CD4-positive, alpha-beta T cell treated with Interferon alpha-2 for 1 hour (primary cell): ENCODE measurements at places on chromosomes 7 and 10.

DNA sequence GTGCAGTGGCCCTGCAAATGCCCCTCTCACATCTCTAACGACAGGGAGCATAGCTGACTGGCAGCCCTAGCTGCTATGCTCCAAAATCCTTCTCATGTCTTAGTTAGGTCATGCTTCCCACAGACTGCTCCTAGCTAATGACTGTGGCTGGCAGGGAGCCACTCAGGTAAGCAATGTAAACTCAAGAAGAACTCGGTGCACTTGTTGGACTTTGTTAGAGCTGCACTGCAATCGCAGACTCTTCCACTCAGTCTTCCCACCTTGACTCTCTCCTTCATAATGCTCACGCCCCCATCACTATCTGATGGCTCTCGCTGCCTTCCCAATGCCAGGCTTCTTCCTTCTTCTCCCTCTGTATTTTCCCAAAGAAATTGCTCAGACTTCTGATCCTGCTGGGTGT, 24.0 kb downstream of the OR9A2 start:
- no peak for DNase-seq

- no peak for DNase-seq
Observed at GRCh38 chr10:53997953-53998352, 803.1 kb downstream of the PCDH15 start.

DNA sequence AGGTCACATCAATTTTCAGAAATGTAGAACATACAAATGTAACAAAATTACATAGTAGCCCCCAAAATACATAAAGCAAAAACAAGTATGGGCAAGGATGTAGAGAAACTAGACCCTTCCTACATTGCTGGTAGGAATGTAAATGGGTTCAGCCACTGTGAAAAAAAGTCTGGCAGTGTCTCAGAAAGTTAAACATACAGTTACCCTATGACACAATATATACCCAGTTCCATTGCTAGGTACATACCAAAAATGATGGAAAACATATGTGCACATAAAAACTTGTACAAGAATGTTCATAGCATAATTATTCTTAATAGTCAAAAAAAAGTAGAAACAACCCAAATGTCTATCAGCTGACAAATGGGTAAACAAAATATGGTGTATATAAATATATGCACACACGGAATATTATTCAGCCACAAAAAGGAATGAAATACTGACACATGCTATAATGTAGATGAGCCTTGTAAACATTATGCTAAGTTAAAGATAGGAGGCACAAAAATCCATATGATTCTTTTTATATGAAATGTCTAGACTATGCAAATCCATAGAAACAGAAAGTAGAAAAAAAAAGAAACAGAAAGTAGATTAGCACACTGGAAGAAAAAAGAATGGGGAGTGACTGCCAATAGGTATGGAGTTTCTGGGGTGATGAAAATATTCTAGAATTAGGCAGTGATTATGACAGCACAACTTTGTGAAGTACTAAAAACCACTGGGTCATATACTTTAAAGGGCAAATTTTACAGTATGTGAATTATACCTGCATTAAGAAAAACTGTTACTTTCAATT, 13.5 kb downstream of the HERPUD2 start:
- peak; percentile 23 for DNase-seq

DNA sequence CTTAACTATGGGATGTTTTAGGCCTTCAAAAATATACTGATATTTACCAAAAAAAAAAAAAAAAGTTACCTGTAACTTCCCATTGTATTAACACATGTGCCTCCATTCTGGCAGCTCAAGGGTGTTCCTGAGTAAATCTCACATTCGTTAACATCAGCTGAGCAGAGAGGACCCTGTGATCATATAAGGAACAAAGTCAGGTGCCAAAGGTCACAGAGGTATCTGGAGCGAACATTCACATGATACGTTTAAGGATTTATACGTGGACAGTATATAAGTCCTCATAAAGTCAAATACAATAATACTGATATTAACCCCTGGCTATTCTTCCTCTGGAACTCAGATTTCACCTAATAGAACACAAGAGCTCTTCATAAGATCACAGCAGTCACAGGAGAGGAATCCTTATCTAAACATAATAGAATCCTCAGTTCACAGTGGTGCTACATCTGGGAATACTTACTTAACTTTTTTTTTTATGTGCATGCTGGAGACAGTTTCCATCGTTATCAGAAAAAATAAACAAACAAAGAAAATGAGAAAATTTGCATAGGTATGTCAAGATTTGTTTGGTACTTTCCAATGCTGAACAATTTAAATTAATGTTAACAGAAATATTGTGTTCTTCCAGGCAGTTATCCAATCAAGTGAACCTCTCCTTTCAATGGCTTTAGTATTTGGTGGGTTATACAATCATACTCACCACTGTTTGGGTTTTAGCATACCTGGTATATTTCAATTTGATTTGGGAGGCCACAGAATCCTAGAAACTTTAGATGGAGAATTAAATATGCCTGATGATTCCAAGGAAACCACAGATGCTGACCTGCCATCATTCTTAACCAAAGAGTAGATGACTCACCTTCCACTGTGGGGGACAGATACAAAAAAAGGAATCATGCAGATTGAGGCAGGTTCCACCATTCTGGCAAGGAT, 6.6 kb downstream of the CUBN start:
- no peak for DNase-seq

- DNase-seq, result no peak
Observed at GRCh38 chr10:97827702-97828291, 21.8 kb upstream of the GOLGA7B start.

GRCh38 chr7:20913853-20914252, 127.2 kb upstream of the SP8 start:
- no peak for DNase-seq

DNA sequence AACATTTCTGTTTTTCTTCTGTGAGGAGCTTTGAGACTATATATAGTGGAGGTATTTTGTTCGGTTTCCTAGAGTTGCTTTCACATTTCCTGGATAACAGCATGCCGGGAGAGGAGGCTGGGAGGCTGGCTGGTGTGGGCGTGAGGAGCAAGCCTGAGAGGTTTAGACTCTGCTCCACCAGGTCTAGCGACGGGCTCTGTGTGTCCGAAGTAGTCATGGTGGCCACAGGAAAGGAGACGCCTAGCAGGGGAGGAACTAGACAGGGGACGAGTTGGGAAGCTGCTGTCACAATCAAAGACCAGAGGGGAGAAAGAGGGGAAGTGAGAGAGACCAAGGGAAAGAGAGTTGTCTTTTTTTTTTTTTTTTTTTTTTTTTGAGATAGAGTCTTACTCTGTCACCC, 19.6 kb downstream of the PTPRE start:
- peak; percentile 22 for DNase-seq

DNA sequence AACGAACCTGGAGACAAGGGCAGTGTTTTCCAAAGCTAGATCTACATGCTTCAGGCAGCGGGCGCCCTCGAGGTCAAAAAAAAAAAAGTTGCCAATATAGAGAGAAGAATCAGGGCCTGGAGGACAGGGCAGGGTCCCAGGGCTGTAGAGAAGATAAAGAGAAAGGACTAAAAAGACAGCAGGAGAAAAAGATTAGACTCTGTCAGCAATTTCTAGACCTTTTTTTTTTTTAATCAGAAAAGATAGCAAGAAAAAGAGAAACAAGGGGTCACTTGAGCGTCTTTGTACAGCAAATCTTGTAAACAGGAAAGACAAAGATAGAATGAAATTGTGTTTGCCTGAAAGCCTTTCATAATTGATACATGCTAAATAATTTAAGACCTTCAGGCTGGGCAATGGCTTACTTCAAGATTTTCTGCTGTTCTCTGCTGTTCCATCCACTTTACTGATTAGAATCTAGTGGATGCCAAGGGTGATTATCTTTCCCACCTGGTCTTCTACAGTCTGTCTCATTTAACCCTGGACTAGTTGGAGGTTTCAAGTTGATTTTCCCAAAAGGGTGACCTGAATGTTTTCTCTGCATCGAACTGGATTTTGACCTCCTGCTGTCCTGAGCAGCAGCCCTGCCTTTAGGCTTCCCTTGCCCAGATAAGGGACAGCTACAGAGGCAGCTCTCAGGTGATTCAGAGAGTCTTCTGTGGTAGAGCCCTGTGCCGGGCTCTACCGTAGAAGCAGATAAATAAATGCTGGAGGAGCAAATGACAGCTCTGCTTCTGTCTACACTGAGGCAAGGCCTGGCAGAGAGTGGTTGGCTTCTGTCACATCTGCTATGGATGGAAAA, 5.1 kb downstream of the LMOD2 start:
- no peak for DNase-seq

GRCh38 chr10:117239721-117240620, 943 bp upstream of the SLC18A2 start:
- DNase-seq, result no peak

- no peak for DNase-seq
Observed at GRCh38 chr7:42235741-42236161, 1.3 kb downstream of the GLI3 start.

DNA sequence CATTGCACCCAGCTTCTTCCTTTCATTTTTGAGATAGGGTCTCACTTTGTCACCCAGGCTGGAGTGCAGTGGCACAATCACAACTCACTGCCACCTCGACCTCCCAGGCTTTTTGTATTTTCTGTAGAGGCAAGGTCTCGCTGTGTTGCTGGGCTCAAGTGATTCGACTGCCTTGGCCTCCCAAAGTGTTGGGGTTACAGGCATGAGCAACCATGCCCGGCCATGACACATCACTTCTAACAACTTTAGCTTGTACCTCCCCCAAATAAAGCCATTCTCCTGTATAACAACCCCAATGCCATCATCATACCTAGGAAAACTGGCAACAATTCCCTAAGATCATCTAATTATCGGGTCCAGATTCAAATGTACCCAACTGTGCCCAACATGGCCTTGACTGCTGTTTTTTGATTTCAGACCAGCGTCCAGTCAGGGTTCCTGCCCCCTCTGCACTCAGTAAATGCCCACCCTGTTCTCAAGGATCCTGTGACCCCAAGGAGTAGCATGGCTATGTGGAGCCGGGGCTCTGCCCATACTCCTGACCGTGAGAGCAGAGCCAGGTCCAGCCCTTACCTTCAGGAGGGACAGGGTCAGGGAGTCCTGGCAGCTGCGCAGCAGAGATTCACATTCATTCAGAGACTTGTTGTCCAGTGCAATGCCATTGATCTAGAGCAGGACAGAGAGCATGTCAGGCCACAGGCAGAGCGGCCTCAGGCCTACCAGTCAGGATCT, 102.6 kb downstream of the DLG5 start:
- DNase-seq, result no peak

GRCh38 chr10:62453274-62453673, 79.1 kb downstream of the ZNF365 start:
- no peak for DNase-seq

- DNase-seq, result no peak
Observed at GRCh38 chr7:28573059-28573553, 160.8 kb downstream of the CREB5 start.

DNA sequence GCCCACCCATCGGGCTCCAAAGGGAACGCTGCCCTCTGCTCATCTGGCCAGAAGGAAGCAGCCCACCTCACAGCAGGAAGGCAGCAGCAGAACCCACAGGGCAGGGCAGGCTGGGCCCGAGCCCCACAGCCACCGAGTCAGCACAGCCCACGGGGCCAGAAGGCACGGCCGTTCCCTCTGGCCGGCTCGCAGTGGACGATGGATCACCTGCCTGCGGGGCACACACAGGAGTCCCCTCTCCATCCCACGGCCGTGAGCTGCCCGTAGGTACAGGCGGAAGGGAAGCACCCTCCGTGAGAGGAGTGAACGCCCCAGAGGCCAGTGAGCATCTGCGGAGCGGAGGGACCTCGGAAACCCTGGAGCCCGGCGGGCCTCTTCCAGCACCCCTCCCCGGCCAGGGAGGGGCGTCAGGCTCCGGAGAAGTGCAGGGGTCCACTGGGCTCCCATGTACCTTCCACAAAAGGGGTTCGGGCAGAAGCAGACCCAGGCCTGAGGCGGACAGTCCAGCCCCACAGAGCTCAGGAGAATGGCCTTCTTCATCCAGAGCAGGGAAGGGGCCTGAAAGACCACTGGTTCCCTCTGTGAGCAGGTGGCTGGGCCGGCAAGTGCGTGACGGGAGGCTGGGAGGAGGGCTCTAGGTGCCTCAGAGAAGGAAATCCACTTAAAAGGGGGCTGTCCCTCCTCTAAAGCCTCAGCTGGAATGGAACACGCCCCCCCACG, 11.7 kb downstream of the NUDT1 start:
- no peak for DNase-seq

DNA sequence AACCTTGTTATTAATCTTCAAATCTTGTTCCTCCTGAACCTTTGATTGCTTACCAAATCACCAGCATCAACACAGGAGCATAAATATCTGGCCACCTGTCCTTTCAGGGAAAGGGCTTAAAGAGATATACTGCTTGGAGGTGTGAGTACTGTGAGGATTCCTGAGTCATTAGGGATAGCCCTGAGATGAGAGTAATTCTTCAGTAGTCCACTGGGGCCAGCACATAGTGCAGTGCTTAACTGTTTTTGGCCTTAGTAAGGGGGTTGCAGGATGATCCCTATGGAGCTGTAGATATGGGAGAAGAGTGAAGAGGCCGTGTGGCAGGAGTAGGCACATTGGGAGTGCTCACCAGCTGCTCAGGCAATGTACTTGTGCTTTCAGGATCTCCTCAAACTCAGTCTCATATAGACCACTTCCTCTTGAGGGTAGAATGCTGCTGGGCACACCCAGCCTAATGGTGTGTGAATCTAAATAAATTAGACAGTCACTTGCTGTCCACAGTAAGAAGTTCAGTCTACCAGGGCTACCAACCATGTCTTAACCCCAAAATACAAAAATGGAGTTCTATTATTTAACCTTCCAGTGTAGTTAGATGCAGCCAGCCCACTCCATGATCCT, 26.5 kb upstream of the GPR141 start:
- DNase-seq, result no peak

GRCh38 chr10:13056456-13057077, 43.4 kb upstream of the OPTN start:
- DNase-seq, result no peak

DNA sequence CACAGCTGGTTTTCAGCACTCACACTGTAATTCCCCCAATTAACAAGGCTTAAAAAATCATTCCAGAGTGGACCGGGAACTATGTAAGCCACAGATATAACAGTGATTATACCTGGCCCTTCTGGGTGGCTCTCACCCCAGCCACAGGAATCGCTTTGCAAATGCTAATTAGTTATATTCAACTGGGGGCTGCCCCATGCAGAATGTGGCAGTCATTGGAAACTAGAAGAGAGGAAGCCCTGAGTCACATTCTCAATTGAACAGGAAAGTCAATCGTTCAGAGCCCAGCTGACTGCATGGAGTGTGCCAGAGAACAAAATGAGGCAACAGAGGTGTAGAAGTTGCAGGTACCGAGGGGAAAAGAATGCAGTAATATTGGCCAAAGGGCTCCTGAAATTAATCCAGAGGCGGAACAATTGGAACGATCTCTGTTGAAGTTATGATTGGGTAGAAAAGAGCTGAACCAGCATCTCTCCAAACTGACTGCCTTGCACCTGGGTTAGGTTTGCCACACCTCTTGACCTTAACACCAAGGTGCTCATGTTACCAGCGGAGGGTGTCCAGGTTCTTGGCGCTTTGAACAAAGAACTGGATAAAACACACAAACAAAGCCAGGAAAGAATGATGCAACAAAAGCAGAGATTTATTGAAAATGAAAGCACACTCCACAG, 909.7 kb upstream of the AUTS2 start:
- no peak for DNase-seq

DNA sequence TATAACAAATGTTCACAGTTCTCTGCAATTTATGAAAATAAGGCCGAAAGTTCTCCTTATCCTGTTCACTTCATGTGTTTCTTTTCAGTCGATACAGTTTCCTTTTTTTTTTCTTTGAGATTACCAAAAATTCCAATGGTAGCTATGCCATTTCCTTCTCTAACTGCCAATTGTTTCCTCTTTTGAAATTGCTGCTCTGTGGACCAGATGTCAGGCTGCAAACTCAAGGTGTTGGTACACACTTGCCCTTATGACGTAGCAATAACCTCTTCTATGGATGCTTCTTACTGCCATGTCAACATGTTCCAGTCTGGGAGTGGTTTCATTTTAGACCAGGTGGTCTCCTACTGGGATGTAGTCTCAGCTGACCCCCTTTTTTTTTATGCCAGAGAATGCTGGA, 52.9 kb downstream of the CASD1 start:
- no peak for DNase-seq
